ENCODE measurements at places on chromosomes 1 and 21.

GRCh38 chr21:35394634-35395369 is 345.7 kb upstream of the RUNX1 start:
- peak; percentile 69 for DNase-seq

GRCh38 chr1:15616373-15617172 is 685 bp upstream of the DDI2 start:
- DNase-seq: no peak

DNA sequence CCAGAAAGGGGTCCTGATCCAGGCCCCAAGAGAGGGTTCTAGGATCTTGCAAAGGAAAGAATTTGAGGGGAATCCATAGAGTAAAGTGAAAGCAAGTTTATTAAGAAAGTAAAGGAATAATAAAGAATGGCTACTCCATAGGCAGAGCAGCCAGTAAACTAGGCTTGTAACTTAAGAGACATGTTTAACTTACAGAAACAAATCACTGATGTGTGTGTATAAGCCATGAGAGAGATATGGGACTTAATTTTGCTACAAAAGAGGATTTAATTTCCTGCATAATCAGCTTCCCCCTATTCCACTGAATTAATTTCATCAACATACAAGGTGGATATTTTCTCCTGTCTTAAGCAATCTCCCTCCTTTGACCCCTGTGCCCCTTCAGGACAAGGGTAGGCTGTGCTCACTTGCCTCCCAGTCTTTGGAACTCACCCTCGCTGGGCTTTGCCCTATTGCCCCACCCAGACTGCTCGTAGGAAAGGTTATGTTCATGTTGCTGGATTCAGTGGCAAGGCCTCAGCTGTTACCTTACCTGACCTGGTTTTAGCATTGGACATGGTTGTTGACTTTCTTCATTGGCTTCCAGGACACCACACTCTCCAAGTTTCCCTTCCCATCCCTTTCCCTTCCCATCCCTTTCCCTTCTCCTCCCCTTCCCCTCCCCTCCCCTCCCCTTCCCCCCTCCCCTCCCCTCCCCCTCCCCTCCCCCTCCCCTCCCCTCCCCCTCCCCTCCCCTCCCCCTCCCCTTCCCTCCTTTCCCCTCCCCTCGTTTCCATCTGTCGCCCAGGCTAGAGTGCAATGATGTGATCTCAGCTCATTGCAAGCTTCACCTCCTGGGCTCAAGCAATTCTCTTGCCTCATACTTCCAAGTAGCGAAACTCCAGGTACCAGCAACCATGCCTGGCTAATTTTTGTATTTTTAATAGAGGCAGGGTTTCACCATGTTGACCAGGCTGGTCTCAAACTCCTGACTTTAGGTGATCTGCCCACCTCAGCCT is 44.6 kb downstream of the TBCE start:
- no peak for DNase-seq

- no peak for DNase-seq
These were observed 104.9 kb upstream of the RUNX3 start for GRCh38 chr1:25034736-25035522.

DNA sequence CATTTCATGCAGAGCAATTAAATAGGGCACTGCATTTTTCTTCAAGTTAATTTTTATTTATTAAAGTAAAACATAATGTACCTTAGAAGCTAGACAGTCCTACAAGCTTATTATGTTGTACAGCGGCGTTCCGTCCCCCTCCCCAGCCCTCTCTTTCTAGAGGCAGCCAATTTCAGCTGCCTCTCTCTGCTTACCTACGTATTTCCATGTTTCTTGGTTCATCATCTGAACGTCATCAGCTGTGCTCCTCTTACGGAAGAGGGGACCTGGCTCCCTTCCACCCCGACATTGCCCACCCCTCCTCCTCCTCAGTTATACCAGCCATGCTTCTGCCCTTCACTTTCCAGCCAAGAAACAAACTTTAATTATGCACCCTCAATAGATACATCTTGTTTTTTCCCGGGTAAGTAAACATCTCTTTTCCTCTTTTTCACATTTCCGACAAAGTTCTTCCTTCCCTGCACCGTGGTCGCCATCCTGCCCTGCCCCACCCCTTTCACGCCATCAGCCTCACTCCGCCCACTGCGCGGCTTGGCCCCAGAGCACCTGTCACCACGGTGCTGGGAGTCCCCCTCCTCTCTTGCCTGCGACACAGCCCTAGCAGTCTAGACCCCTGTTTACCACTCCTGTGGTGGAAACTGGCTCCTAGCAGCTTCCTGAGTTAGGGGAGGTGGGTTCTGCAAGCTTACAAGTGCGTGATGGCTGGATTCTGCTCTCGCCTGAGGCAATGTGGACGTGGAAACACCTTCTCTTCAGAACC is 57.9 kb downstream of the SLC37A1 start:
- DNase-seq: no peak

DNA sequence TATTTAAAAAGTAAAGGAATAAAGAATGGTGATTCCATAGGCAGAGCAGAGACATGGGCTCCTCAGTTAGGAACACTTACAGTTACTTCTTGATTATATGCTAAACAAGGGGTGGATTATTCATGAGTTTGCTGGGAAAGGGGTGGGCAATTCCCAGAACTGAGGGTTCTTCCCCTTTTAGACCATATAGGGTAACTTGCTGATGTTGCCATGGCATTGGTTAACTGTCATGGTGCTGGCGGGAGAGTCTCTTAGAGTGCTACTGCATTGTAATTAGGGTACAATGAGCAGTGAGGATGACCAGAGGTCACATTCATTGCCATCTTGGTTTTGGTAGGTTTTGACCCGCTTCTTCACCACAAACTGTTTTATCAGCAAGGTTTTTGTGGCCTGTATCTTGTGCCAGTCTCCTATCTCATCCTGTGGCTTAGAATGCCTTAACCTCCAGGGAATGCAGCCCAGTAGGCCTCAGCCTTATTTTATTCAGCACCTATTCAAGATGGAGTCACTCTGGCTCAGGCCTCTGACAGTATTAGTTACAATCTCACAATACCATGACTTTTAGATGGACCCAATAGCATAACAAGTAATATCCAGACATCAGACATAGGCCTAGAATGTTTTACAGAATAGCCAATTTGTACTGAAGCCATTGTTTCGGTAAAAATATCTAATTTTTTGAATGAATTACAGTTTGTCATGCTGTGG is 106.8 kb downstream of the ZBTB18 start:
- peak; percentile 46 for DNase-seq

GRCh38 chr1:185912504-185912903 is 178.3 kb downstream of the HMCN1 start:
- no peak for DNase-seq

GRCh38 chr1:5690291-5690690 is 301.9 kb downstream of the NPHP4 start:
- no peak for DNase-seq

GRCh38 chr1:29470087-29470787 is 233.9 kb downstream of the PTPRU start:
- no peak for DNase-seq

- peak; percentile 36 for DNase-seq
These were observed 3.5 kb downstream of the PBX1 start for GRCh38 chr1:164562511-164562910.

- no peak for DNase-seq
These were observed 179.4 kb upstream of the EDN2 start for GRCh38 chr1:41663671-41664400.

DNA sequence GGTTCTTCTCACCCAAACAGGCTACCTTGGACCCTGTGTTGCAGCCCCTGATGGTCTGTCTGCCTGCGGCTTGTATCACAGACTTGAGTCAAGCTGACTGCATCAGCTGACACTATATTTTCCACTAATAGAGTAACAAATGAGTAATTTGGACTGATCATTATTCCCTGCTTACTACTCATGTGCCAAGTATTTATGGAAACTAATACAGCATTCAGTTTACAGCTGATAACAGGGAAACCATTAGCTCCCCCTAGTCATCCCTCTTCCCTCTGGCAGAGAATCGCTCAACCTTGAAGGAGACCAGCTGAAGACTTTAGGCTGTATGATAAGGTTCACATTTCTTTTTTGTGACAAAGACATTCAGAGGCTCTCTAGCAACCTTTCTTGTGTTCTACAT is 116.6 kb upstream of the SYT6 start:
- no peak for DNase-seq

DNA sequence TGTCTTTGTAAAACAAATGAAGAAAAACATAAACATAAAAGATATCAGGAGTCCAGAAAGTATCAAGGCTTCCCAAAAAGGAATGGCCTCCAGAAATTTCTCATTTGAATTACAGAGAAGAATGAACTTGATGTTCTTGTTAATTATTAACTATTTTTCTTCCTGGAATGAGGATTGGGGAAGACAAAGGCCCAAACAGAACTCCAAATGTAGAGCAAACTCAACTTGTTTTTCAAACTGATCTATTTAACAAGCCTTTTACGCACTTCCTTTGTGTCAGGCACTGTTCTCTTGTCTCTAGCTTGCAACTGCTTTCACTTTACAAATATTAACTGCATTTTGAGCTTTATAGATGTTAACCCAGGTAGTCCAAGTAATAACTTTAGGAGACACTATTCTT is 45.5 kb downstream of the LAMC2 start:
- no peak for DNase-seq

DNA sequence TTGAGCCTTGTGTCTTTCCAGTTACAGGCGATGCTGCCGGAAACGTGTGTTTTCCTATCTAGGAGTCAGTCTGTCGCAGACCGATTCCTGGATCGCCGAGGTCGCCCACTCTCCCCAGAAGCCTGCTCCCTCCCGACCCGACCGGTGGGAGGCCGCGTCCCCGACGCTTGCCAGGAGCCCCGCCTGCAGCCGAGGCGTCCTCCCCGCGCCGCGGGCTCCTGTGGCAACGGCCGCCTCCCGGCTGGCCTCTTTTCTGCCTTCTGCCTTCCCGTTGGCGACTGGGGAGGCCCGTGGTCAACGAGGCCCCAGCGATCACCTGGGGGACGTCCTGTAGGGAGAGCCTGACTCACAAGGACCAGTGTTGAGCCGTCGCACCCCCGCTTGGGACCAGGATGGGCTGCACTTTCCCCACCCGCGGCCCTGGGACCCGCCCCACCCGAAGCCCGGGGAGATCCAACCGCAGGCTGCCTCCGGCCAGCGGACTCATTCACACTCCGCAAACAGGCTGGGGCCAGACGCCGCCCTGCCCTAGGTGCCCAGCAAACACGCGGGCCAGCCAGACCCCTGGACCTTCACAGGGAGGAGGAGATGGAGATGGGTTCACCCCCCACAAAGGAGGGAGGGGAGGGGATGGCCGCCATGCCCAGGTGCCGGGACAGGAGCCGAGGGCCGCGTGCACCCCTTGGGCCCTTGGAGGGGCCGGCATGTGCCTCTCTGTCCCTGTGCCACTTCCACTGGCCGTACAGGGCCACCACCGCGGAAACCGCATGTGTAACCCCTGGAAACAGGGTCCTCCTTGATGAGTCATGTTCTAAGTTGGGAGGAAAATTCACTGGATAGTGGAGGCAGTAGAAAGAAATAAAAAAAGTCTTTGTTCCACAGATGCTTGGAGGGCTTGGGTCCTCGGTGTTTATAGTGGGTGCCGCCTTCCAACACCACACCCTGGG is 7.2 kb upstream of the COL6A1 start:
- peak; percentile 84 for DNase-seq

GRCh38 chr21:42081931-42082381 is 10.8 kb downstream of the UMODL1 start:
- peak; percentile 81 for DNase-seq

DNA sequence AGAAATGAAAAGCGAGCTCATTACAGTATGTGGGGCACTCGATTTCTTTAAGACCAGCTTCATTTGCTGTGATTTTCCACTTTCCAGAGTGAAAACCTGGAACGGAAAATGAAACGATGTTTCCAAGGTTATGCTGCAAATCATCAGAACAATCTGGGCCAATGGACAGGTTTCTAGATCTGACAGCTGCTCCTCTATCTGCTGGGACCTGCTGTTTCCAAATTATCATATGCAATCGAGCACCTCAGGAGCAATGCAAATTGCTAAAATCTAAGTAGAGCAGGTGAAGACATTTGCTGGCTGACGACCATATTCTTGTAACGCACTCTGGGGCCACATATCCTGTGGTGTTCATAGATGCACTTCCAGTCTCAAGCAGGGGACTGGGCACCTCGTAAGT is 39.7 kb upstream of the TIAM1 start:
- DNase-seq: no peak

DNA sequence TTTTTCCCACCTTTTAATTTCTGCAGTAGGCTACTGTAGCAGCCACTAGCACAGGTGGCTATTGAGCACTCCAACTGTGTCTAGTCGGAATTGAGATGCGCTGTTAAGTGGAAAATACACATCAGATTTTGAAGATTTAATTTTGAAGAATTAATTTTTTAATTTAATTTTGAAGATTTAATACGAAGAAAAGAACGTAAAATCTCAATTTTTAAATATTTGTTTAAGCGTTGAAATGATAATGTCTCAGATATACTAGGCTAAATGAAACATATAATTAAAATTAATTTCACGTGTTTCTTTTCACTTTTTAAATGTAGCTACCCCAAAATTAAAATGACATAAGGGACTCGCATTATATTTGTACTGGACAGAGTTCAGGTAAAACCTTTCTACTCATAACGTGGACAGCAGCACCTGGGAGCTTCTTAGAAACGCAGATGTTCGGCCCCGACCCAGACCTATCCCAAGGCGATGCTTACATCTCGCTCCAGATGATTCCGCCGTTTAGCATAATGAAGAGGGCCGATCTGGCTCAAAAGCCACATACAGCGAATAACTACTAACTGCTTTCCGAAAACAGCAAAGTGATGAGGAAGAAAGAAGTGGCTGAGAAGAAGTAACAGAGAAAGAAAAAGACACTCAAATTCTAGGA is 717 bp downstream of the CRYZL1 start:
- DNase-seq: peak; percentile 46

DNA sequence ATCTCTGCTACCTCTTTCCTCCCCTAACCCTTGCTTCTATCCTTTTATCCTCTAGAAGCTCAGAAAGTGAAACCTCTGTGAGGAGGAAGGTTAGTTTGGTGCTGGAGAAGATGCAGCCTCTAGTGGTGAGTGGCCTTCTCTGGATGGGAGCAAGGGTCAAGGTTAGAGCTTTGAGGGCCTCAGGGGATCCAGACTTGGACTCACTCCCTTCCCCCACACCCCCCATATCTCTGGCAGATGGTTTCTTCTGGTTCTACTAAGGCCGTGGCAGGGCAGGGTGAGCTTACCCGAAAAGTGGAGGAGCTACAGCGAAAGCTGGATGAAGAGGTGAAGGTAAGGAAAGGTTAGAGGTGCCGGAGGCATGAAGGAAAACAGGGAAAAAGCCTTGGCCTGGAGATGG is 9.2 kb downstream of the CGN start:
- DNase-seq: no peak

- DNase-seq: no peak
These were observed 7.1 kb downstream of the SLC66A1 start for GRCh38 chr1:19319196-19319595.

DNA sequence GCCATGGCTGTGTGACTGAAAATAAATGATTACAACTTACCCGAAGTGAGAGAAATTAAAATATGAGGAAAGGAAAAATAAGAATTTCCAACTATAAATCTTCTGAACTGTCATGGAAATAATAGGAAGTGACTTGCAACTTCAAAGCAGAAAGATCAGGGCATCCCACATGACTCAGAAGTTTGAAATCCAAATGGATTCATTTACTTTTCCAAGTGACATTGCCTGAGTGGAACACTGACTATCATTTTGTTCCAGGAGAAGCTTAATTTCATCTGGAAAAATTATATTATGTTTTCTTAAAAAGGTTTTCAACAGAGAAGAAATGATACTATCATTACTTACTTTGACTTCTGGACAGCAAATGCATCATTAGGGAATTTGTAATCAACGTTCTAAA is 110.8 kb downstream of the GREM2 start:
- no peak for DNase-seq

Measured in astrocyte of the hippocampus (primary cell).